ENCODE measurements at places on chromosomes 16 and 17.

DNA sequence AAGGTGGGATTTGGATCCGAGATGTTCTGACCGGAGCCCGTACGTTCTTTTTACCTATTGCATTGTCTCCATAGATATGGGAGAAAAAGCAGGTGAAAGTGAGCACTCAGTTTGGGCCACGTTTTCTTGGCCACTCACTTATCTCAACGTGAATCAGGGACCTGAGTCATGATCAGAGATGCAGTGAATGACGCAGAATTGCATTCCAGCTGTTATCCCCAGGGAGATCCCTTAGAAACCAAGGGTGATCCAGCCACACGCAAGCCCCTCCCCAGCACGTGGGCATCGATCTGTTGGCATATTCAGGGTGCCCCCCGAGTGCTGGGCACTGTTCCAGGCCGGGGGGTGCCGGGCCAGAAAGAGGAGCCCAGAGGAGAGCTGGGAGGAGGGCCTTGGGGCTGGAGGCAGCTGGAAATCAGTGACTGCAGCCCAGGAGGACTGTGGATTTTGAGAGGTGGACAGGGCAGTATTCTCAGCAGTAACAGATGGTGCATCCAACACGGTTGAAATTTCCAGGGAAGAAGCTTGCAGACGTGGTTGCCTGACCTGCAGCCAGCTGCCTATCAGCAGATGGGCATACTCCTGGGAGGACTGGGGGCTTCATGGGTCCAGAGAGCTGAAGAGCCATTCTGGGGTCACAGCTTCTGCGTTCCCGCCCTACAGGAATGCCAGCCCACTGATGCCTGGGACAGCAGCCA is 87.2 kb upstream of the CACNG5 start:
- DNase-seq, result no peak
- no peaks in the 10 kb centered on the region for H3K4me1 ChIP-seq
- peaks cover 2% of the 10 kb centered on the region for H3K36me3 ChIP-seq
- no peak overlapping the region for H3K4me3 ChIP-seq
- no peak overlapping the region for H3K27ac ChIP-seq

DNA sequence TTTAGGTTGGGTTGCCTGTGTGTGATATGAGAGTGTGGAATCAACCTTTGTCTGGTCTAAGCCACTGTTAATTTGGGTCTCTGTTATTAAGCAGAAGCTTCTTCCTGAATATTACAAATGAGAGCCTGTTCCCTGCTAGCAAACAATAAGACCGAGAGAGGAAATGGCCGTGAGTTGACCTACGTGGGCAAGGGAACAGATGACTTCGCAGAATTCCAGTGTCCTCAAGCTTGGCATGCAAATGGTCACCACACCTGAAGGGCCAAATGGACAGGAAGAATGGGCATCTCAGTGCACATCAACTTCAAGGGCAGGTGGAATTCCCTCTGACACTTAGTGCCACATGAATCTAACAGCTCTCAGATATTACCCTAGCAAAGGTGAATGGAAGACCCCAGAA is 250.8 kb upstream of the FOXF1 start:
- no peak for DNase-seq
- H3K4me1 ChIP-seq, result no peaks in the 10 kb centered on the region
- H3K36me3 ChIP-seq, result no peaks in the 10 kb centered on the region

GRCh38 chr16:81469710-81470535 is 25.3 kb downstream of the CMIP start:
- no peaks in the 10 kb centered on the region for H3K27me3 ChIP-seq
- peaks cover 71% of the 10 kb centered on the region for H3K4me1 ChIP-seq
- no peaks in the 10 kb centered on the region for H3K36me3 ChIP-seq
- H3K4me3 ChIP-seq, result no peak overlapping the region
- no peak for DNase-seq
- peak overlapping the region; percentile 39 for H3K27ac ChIP-seq

DNA sequence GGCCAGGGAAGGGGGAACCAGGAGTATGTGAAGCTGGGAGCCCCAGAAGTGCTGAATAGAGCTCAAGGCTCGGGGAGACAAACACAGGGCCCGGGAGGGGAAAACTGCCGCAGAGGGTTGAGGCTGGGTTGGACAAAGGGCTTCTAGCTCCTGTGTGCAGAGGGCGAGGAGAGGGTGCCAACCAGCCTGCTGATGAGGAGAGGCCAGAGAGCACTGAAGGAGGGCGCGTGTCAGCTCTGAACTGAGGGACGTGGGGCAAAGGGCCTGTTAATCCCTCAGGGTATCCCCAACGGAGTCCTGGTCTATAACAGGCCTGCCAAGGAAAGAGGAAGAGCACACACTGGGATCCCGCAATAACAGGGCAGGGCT is 151.3 kb downstream of the C16orf78 start:
- no peaks in the 10 kb centered on the region for H3K36me3 ChIP-seq
- no peak overlapping the region for H3K4me3 ChIP-seq
- no peaks in the 10 kb centered on the region for H3K27me3 ChIP-seq
- no peak for DNase-seq
- H3K27ac ChIP-seq, result no peak overlapping the region

GRCh38 chr16:48250520-48251278 is 3.4 kb upstream of the ABCC11 start:
- H3K27me3 ChIP-seq, result no peaks in the 10 kb centered on the region
- H3K27ac ChIP-seq, result peak overlapping the region; percentile 52
- H3K36me3 ChIP-seq, result peaks cover 18% of the 10 kb centered on the region
- DNase-seq, result no peak
- H3K4me3 ChIP-seq, result no peak overlapping the region

DNA sequence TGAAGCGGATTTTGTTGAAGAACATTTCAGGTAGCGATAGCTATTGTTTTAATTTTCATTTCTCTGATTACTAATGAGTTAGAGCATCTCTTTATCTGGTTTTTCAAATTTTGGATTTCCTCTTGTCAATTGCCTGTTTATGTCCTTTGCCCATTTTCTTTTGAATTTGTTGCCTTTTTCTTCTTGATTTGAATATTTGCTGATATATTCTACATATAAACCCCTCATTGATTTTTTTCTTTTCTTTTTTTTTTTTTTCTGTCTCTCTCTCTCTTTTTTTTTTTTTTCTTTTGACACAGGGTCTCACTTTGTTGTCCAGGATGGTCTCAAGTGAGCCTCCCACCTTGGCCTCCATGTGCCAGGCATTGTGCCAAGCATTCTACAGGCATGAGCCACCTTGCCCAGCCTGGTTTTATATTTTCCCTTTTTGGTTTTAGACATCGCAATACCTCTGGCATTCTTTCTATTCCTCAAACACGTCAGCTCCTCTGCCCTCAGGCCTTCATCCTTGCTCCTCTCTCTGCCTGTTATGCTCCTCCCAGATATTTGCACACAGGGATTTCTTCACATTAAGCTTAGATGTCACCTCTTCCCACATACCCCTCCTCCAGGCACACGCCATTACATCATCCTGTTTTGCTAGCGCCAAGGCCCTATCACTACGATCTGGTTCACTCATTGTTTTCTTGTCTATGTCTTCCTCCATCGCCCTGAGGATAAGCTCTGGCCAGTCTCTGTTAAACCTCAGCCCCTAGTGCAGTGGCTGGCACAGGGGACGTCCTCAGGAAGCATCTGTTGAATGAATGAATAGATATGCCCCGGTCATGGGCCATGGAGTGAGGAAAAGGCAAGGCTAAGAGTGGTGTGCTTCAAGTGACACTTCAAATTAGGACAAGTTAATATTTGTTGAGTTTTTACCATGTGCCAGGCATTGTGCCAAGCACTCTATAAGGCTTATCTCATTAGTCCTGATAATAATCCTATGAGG is 8.6 kb downstream of the SARM1 start:
- no peak overlapping the region for H3K4me3 ChIP-seq
- H3K27ac ChIP-seq, result no peak overlapping the region

DNA sequence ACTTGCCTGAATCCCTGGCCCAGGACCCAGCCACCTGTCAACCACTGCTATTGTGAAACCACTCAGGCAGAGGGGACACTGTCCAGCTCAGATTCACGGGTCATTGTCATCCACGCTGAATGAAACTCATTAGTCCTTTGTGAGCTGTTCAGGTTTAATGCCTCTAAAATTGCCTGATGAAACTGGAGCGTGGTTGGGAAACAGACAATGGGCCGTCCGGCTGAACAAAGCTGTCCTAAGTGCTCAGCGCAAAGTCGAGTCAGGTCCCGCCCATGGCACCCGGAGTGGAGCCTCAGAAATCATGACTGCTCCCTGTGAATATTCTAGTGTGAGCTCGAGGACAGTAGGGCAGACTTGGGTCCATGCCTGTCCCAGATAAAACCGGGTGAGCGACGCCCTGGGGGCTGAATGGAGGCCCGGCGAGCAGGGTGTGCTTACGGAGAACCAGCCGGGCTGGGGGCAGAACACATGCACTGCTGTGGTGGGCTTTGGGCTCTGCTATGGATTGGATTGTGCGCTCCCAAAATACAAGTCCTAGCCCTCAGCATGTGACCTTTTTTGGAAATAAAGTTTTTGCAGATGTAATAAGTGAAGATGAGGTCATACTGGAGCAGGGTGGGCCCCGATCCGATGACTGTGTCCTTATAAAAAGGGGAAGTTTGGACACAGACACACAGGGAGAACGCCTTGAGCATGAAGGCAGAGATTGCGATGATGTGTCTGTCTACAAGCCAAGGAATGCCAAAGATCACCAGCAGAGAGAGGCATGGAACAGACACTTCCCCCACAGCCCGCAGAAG is 12.9 kb upstream of the CMIP start:
- DNase-seq, result no peak
- no peaks in the 10 kb centered on the region for H3K36me3 ChIP-seq
- H3K4me1 ChIP-seq, result peaks cover 15% of the 10 kb centered on the region
- H3K27me3 ChIP-seq, result no peaks in the 10 kb centered on the region
- H3K27ac ChIP-seq, result peak overlapping the region; percentile 58

GRCh38 chr17:3665834-3666233 is 2.5 kb downstream of the TAX1BP3 start:
- H3K27me3 ChIP-seq, result no peaks in the 10 kb centered on the region
- H3K4me1 ChIP-seq, result peaks cover 39% of the 10 kb centered on the region
- peaks cover 6% of the 10 kb centered on the region for H3K36me3 ChIP-seq
- H3K4me3 ChIP-seq, result no peak overlapping the region
- DNase-seq, result no peak

DNA sequence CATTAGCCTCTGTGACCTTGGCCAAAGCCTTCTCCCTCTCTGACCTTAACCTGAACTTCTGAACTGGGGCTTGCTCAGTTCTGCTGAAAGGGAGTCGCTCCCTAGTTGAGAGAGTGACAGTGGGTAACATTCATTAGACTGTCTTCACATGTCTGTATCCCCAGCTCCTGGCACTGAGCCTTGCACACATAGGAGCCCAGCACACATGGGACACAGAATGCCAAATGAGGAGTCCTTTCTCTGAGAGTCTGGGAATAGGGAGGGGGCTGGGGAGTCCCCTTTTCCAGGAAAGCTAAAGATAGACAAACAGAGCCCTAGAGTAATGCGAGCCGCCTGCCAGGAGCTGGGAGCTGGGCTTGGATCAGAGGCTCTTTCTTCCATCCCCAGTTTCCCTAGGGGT is 2.5 kb downstream of the TAC4 start:
- H3K4me1 ChIP-seq, result peaks cover 7% of the 10 kb centered on the region
- H3K27me3 ChIP-seq, result no peaks in the 10 kb centered on the region
- DNase-seq, result no peak
- no peaks in the 10 kb centered on the region for H3K36me3 ChIP-seq
- no peak overlapping the region for H3K4me3 ChIP-seq
- no peak overlapping the region for H3K27ac ChIP-seq

- H3K27ac ChIP-seq, result no peak overlapping the region
- DNase-seq, result no peak
- no peaks in the 10 kb centered on the region for H3K4me1 ChIP-seq
- H3K36me3 ChIP-seq, result no peaks in the 10 kb centered on the region
- peaks cover 2% of the 10 kb centered on the region for H3K27me3 ChIP-seq
These were observed 15.1 kb downstream of the SOX8 start for GRCh38 chr16:996681-997080.
